ENCODE measurements at places on chromosomes 1 and 21.

- no peak for DNase-seq
Measured at GRCh38 chr1:182762536-182762935, 27.0 kb upstream of the NPL start.

GRCh38 chr1:202143011-202143767 is 1.3 kb downstream of the ARL8A start:
- DNase-seq, result peak; percentile 43

DNA sequence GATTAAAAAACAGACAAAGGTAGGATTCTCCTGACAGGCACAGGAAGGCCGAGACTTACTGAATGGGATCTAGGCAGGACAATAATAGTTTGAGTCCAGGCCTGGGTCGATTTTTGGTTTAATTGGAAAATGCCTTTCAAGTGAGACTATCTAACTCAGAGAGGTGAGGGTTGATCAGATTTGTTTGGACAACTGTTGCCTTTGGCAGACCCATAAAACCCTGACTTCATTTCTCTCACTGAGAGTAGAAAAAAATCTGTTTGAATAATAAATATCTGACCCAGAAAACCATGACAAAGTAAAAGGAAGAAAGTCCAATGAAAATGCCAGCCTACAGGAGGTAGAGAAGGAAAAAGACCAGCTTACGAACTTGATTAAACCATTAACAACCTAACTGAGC is 12.3 kb upstream of the SLC30A10 start:
- no peak for DNase-seq

- DNase-seq, result no peak
Measured at GRCh38 chr1:88043834-88044233, 640.2 kb upstream of the PKN2 start.

GRCh38 chr1:153509729-153510354 is 25.9 kb downstream of the S100A6 start:
- DNase-seq, result peak; percentile 85

GRCh38 chr1:214018386-214019268 is 30.9 kb downstream of the PROX1 start:
- peak; percentile 10 for DNase-seq

GRCh38 chr1:233094691-233095090 is 144.3 kb downstream of the NTPCR start:
- no peak for DNase-seq

- no peak for DNase-seq
Measured at GRCh38 chr1:79519084-79519760, 512.7 kb upstream of the ADGRL4 start.

DNA sequence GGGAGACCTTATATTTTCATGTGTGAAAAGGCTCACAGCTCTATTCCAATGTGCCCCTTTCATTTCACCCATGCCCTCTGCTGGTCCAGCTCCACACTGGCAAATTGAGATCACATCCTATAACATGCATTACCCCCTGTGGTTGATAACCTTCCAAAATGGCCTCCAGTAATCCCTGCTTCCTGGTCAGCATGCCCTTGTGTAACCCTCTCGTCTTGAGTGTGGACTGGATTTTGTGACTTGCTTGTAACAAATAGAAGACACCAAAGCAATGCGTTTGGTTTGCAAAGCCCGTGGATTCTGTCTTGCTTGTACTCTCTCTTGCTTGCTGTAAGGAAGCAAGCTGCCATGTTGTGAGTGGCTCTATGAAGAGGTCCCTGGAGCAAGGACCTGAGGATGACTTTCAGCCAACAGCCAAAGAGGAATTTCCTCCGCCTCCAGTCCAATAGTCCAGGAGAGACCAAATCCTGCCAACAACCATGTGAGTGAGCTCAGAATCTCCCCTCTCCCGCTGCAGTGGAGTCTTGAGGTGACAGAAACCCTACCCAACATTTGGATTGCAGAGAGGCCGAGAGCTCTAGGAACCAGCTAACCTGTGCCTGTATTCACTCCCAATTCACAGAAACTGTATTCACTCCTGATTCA is 17.4 kb downstream of the KCNA10 start:
- no peak for DNase-seq

- DNase-seq, result no peak
Measured at GRCh38 chr1:45530632-45531135, 9.0 kb upstream of the PRDX1 start.

GRCh38 chr1:222168621-222169020 is 379.3 kb downstream of the HHIPL2 start:
- no peak for DNase-seq

- no peak for DNase-seq
Measured at GRCh38 chr21:41711416-41712007, 55.3 kb downstream of the RIPK4 start.

DNA sequence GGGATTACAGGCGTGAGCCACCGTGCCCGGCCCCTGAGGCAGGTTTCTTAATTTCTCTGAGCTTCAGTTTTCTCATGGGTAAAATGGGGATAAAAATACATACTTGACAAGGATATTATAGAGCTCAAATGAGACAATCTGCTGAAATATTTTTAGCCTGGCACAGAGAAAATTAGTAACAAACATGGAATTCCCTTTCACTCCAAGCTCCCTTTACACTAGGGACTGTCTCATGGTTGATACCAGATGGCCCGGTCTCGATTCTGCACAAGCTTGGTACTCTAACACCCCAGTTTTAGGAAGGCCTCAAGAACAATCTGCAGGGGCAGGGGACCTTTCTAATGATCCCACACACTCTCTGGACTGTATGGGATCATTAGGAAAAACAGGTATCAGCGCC is 671.7 kb downstream of the SMYD3 start:
- DNase-seq, result no peak

- DNase-seq, result no peak
Measured at GRCh38 chr1:32759997-32760623, 57.0 kb downstream of the YARS1 start.

GRCh38 chr1:228333739-228334115 is 72.9 kb downstream of the TRIM11 start:
- DNase-seq, result no peak

DNA sequence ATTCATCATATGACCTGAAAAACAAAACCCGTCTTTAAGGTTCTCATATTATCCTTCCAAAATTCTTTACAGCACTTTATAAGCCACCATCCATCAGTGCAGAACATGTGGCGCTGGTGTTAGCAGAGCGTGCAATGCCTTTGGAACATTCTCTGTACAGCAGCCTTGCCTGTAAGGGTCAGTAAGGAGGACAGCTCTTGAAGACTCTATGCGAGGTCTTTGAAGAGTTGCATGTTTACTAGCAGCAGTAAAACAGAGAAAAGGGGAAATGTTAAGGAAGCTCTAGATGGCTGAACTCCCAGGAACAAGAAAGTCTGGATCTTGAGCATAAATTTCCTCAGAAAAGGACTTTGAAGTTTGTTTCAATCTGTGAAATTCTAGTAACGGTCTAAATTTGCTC is 365.6 kb downstream of the DUSP10 start:
- DNase-seq, result no peak

- no peak for DNase-seq
Measured at GRCh38 chr1:209302779-209303568, 280.5 kb upstream of the CAMK1G start.

GRCh38 chr1:61081686-61082310 is 563 bp upstream of the NFIA start:
- DNase-seq, result peak; percentile 71

DNA sequence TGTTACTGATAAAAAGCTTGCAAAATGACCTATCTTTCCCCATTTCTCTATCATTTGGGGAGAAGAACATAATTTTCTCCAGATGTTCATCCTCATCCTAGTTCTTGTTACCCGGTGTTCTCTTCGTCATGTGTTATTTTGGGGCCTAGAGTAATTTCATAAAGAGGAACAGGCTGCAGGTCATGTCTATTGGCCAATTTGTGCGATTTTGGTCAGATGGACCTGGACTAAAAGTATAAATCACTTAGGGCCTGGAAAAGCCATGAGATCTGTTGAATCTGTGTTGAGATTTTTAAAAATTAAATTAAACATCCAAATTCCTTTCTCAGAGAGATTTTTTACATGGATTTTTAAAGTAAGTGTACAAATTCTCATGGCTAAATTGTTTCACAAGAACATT is 241.3 kb upstream of the PLXNA2 start:
- DNase-seq, result no peak

DNA sequence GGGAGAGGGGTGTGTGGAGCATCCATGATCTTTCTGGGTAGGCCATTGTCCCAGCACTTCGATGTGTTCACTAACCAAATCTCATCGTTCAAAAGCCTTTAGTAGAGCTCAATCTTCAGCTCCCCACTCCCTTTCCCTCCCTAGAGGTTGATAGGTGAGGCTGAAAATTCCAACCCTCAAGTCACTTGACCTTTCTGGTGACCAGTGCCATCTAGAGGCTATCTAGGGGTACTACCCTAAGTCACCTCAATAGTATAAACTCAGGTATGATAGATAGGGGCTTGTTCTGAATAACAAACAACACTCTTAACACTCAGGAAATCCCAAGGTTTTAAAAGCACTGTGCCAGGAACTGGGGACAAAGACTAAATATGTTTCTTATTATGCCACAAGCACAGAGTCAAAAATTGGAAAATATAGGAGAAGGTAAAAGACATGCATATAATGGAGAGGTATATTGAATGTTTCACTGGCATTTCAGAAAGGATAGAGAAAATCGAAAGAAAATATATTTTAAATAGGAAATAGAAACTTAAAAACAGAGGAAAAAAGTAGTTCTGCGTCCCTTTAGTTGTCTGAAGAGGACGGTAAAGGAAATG is 42.9 kb upstream of the CD53 start:
- peak; percentile 13 for DNase-seq

DNA sequence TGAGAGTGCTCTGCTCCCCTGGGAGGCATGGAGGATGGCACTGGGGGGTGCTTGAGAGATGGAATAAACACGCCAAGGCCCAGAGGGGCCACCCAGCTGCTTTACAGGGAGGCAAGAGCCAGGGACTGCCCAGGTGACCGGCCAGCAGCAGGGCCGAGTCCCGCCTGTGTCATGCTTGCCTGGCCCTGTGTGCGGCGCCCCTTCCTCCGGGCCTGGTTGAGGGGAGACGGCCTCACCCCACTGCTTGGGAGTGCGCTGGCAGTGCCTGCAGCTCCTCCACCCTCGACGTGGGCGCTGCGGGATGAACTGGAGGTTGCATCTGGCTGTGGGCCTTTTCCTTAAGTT is 33.1 kb upstream of the COL6A2 start:
- DNase-seq, result no peak

GRCh38 chr21:31616216-31616615 is 43.3 kb upstream of the SOD1 start:
- DNase-seq, result no peak

- no peak for DNase-seq
Measured at GRCh38 chr21:28674763-28675162, 317.9 kb downstream of the LTN1 start.

DNA sequence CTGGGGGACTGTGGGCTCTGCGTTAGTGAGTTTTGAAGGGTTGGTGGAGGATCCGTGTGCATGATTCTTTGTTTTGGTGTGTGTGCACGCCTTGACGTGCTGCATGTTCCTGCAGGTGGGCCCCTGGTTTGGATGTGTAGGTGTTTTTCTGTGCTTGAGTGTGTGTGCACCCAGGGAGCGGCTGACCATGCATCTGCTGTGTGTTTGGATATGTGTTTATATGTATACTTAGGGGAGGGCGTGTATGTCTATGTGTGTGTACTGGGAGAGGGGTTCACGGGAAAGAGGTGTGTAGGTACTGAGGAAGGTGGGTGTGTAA is 1.1 kb downstream of the VANGL2 start:
- no peak for DNase-seq

DNA sequence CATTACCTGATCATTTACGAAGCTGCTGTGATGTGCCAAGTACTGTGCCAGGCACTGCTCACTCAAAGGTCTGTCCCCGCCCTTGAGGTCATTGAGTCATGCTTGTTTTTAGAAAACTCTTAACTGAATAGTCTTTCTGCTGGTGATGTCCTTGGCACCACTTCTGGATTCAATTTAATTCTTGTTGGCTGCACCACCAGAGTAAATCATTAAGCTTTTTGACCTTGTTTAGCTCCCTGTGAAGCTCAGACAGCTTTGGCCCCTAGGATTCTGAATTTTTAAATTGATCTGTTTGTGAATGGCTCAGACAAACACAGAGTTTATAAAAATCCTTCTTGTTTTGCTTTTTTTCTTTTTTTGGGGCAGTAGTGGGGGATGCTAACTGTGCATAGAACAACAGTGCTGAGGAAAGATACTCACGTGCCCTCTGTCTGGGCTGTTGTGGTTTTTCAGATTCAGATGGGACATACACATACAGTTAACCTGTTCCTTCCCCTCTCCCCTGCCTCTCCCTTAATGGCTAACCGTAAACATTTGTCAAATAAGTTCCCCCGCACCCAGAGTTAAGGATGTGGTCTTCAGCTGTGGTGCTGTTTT is 67.6 kb downstream of the MTR start:
- no peak for DNase-seq

DNA sequence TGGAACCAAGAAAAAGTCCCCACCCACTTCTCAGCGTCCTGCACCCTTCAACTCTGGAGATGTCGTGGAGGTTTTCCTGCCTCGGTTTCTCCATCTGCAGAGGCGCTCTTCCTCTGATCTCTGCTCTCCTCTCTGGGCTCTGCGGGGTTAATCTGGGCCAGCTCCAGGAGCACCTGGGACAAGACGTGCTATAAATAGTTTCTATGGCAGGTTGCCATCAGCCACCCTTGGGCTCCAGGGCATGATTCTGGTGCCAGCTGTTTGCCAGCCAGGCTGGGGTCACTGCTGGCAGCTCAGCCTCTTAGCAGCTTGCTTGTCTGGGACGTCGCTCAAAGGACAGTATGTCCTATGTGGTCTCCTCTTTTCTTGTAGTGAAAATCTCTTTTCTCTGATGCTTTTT is 137.1 kb downstream of the ACTL8 start:
- no peak for DNase-seq

DNA sequence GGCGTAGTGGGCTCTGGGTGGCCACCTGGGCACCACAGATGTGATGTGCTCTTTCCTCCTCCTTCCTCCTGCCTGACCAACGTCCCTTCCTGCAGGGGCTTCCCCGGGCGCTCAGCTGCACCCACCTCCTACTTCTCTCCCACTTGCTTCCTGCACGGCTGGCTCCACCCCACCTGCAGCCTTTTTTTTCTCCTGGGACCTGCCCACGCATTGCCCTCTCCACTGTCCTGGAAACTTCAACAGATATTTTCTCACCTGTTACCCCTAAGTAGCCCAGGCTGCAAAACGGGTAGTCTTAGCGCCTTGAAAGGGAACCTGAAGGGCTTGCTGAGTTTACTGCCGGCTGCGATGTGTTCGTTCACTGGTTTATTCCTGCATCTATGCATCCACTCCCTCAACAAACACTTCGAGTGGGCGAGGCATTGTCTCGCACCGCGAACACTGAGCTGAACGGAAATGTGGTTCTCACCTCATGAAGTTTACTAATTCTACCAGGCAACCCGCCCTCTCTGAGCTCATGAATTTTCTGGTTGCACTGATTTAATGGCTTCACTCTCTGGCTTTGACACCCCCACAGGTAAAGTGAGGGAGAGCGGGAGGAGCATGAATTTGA is 23.6 kb downstream of the ZBTB18 start:
- peak; percentile 71 for DNase-seq

DNA sequence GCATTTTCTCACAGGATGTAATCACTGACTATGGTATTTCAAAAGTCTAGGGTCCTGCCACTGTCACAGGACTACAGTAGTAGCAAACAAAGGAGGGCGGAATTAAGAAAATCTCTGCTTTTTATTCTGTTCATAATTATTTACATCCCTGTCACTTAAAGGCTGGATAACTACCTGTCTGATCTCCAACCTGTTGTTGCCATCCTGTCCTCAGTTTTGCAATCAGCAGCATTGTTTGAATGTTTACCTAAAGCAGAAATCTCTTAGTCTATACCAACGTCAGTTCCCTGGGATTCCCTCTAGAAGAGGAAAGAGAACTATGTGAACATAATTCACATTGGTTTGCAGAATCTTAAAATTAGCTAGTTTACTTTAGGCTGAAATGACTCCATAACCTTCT is 218.5 kb downstream of the PBX1 start:
- no peak for DNase-seq

All from activated CD4-positive, alpha-beta memory T cell treated with anti-CD3 and anti-CD28 coated beads for 36 hours (primary cell).